LoVo (cell line): ENCODE measurements at places on chromosomes 12 and 14.

- peak; percentile 58 for DNase-seq
Observed at GRCh38 chr14:54000341-54000811, 43.8 kb upstream of the BMP4 start.

DNA sequence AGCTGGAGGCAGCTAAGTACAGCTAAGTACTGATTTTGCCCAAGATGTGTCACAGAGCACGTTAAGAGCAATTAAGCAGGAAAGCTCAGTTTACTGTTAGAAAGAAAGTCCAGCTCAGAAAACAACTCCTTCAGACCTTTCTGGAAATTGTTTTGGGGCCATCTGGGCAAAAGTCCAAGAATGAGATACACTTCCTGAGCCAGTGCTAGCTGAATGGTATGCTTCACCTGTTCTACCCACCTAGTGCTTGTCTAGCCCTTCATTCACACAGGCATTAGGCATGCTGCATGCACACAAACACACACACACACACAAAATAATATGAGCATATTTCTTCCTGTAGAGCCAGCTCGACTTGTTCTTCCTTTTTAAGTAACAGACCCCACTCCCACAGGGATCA, 6.6 kb upstream of the IKZF4 start:
- DNase-seq: no peak

DNA sequence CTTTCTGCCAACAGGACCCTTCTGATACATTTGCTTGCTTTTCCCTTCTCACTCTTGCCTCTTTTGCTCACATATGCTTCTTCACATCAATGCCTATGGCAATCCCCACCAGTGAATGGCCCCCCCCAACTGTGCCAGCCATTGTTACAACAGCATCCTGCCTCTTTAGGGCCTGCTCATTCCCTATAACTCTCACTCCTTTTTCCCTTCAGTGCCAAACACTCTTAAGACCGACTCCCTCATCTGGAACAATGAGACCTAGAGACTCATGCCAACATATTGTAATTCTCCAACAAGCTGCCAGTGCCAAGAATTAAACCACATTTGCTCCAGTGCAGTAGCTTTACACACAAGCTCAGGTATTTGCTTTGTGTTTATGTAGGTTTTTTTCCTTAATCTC, 189.0 kb downstream of the SOX5 start:
- DNase-seq: no peak

DNA sequence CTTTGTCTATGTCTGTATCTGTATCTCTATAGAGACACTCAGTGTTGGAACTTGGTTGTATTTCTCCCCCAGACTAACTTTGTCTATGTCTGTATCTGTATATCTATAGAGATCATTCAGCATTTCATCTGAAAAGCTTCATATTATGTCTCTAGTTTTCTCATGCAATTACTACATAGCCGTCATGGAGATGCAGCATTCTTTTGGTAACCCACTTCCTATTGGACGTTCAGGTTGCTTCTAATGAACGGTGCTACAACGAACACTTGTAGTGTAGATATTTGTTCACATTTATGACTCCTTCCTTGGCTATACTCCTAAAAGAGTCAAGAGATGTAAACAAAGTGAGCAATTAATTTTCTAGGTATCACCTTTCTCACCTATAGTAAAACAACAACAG, 81.5 kb upstream of the KCNA1 start:
- no peak for DNase-seq

GRCh38 chr14:50533241-50533705, 904 bp upstream of the MAP4K5 start:
- DNase-seq: no peak

DNA sequence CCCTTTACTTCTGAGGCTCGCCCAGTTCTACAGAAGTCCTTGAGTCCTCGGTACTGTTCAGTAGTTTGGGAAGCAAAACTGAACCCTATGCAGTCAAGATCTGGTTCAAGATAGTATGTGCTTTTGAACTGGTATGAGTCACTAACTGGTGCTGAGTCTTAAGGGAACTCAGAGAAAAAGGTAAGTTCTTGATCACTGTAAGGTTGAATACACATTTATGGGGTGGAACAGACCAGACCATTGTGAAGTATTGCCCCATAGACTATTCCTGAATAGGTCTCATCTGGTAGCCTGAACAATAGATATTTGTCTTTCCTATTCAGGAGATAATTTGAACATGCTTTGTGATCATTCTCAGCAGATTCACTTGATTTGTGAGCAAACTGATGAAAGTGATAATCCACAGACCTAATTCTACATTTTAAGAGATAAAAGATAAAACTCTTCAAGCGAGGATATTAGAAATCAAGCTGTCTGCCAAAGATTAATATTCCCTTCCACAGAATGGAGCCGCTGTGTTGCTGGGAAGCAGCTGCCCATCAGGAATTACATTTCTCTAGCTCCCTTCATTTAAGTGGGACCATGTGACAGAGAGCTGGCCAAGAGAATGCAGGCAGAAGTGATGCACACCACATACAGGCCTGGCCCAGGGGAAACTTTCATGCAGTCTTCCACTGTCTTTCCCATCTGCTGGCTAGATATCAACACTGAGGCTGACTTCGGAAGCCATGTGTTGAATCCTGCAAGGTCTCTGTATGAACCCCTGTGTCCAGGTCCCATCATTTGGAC, 369.8 kb upstream of the GARIN6 start:
- DNase-seq: no peak

DNA sequence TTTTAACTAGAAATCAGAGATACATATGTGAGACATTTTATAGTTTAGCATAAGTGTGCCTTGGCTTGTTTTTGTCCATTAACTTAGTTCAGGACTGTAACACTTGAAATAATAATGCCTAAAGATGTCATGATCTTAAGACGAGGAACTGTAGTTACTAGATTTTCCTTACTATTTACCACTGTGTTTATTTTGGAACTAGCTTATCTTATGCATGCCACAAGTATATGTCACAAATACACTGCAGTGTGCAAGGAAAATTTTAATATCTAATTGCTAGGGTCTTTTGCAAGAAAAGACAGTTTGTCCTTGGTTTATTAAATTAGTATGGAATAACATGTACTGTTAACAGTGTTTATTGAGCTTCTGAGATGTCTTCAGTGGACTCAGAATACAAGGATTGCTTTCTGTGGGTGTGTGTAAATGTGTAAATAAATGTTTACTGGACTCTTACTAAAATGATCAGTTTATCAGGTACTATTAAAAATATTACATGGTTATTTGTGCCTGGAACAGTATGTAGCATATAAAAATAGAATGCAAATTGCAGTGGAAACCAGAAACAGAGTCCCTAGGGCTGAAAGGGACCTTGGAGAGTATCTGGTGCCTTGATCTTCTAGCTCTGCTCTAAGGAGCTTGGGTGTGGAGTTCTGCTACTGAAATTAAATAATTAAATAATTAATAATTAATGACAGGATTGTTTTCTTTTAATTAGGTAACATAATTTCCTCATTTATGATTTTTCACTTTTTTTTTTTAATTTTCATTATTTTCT, 58.1 kb downstream of the FGD4 start:
- DNase-seq: no peak

- no peak for DNase-seq
Observed at GRCh38 chr14:64919618-64920017, 5.4 kb downstream of the CHURC1 start.

GRCh38 chr14:61602733-61603077, 92.6 kb upstream of the HIF1A start:
- no peak for DNase-seq

DNA sequence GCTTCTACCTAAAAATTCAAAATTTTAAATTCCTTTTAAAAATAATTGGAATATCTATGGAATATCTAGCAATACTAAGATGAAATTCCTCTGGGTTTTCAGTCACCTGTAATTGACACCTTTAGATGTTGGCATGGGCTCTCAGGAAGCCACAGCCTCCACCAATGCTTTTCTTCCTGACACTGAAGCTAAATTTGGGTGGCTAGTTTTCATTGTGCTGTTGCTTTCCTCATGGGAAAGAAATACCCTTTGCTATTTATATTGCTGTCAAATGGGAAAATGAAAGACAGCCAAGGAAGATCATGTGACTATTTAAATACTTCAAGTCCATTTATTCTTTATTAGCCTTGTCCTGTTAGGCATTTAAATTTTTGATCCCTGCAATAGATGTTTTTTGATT, 313.0 kb downstream of the NAV3 start:
- no peak for DNase-seq

- DNase-seq: no peak
Observed at GRCh38 chr12:62805517-62805916, 129.4 kb downstream of the PPM1H start.

- peak; percentile 40 for DNase-seq
Observed at GRCh38 chr12:102811110-102811737, 105.8 kb downstream of the PAH start.

DNA sequence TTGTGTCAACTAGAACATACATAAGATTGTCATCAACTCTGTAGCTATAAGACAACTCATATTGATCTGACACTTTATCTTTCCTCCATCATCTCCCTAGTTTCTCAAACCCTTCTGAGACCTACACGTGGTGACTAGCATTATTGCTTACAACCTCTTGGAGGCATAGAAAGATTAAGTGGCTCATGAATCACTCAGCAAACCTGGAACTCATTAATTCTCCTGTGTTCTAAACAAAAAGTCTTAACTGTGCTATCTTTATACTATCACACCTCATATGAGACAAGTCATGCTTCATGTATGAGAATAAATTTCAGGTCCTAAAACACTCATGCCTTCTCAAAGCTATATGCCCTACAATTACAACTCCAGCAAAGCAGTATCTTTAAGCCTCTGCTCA, 408.6 kb upstream of the SYT1 start:
- DNase-seq: no peak

- no peak for DNase-seq
Observed at GRCh38 chr12:43425361-43425760, 126.6 kb downstream of the ADAMTS20 start.

DNA sequence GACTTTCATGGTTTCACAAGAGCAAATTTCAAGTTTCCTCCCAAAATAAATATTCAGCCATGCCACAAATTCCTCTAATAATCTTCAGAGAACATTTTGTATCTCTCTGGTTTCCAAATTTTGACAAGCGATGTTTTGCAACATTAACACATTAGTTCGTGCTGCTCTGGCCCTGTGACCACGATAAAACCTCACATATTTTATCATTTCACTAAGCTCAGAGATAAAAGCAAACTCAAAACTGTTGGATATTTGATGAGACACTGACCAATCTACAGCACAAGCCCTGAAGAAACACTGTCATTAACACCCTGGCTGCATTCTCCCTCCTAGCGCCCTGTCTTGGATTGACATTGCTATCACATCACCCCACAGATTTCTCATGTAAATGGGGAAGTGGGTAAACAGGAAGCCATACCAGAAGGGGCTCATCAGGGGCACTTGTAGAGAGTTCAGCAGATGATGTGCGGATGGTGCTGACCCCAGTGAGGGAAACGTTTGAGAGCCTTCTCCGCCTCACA, 264.3 kb downstream of the PRKD1 start:
- no peak for DNase-seq

GRCh38 chr12:129662234-129662633, 241.6 kb downstream of the TMEM132D start:
- DNase-seq: peak; percentile 37

GRCh38 chr14:66240105-66240504, 246.1 kb upstream of the CCDC196 start:
- no peak for DNase-seq

GRCh38 chr14:71713451-71713850, 218.8 kb upstream of the RGS6 start:
- no peak for DNase-seq

GRCh38 chr12:51407604-51408003, 16.4 kb upstream of the GALNT6 start:
- no peak for DNase-seq

DNA sequence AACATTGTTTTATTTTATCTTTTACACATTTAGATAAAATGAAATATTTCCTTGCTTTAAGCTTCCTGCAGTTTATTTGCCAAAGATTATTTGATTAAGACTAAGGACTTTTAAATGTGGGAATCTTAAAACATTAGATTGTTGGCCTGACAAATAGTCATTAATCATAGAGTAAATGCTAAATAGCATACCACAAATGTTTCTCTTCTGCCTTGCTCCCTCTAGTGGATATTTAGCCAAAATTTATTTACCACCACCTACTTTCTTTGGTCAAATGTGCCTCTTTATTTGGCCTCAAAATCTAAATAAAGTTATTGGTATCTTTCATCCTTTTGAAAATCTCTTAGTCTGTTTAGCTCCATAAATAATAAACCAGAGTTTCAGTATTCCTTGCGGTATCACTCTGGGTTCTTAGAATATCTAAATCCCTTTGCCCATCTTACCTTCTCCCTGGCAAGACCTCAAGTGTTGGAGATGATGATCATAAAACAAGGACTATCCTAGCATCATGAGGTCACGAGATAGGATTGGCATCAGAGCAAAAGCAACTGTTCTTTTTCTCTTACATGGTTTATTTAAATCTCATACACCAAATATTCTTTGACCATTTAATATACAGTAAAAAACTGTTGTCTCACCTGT, 150.6 kb upstream of the AEBP2 start:
- DNase-seq: peak; percentile 56

- DNase-seq: peak; percentile 93
Observed at GRCh38 chr12:65536876-65537681, 258.6 kb downstream of the MSRB3 start.

- DNase-seq: no peak
Observed at GRCh38 chr12:47745485-47746041, 13.1 kb downstream of the RAPGEF3 start.
